ENCODE measurements at places on chromosomes 13 and 19.

DNA sequence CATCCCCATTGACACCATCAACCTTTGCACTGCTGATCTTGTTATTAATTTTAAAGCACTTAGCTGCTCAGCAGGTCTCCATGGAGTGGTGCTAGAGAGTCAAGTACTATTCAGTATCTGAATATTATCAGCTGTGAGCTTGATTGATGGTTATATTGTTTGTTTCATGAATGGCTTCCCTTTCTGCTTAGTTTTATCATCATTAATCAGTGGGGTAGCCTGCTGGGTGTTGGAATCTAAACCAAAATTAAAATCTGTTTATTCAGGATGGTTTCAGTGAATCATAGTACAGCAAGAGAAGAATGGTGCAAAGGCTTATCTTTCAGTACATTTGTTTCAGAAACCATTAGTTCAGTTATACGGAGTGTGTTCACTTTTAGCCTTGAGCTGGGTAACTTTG, 42.5 kb upstream of the SCEL start:
- DNase-seq: no peak

DNA sequence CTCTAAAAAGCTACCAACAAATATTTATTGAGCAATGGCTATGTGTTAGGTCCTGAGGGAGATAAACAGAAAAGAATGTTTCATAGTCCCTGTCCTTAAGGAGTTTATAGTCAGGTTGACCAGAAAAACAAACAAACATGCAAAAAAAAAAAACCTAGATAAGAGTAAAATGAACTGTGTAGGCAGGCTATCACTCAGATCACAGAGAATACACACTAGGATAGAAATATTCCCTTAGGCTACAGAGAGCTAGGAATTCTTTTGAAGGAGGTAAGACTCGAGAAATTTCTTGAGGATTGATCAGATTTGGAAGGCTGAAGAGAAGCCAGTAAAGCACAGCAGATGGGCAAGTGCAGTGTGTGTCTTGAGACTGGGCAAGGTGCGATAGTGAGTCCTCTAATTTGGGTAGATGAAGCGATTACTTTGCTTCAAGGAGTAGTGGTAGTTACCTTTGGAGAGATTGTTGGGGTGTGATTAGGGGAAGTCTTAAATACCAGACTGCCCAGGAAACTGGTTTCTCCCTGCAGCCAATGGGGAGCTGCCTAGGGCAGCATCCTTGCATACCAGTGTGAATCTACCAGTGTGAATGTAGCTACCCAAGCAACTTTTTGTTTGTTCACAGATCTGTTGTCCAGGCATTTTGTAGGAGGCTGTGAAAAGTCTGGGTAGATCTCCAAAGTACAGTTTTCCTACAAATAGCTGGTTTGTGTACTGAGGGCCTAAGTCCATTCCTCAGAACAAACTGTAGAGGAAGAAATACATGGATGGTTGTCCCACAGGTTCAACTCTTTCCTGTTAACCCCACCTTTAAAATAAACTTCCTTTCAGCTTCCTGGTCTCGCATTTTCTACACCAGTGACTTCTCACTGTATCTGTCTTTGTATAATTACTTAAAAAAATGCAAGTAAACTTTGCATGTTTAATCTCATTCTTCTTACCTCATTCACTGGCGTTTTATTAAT, 314.1 kb downstream of the KLF5 start:
- no peak for DNase-seq

- DNase-seq: no peak
Measured at GRCh38 chr13:89568746-89569145, 1778.7 kb upstream of the MIR17HG start.

DNA sequence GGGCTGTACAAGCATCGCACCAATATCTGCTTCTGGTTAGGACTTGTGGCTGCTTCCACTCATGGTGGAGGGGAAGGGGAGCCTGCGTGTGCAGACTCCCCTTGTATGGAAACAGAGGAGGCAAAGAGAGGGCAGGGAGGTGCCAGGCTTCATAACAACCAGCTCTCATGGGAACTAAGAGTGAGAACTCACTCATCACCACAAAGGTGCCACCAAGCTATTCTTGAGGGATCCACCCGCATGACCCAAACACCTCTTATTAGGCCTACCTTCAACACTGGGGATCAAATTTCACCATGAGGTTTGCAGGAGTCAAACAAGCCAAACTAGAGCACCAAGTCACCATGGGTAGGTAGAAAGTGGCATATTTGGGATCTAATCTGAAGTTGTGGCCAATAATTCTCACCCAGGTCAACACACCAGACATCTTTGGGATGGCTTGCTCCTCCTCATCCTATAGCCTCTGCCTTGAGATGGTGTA, 46.4 kb downstream of the RUBCNL start:
- DNase-seq: no peak

DNA sequence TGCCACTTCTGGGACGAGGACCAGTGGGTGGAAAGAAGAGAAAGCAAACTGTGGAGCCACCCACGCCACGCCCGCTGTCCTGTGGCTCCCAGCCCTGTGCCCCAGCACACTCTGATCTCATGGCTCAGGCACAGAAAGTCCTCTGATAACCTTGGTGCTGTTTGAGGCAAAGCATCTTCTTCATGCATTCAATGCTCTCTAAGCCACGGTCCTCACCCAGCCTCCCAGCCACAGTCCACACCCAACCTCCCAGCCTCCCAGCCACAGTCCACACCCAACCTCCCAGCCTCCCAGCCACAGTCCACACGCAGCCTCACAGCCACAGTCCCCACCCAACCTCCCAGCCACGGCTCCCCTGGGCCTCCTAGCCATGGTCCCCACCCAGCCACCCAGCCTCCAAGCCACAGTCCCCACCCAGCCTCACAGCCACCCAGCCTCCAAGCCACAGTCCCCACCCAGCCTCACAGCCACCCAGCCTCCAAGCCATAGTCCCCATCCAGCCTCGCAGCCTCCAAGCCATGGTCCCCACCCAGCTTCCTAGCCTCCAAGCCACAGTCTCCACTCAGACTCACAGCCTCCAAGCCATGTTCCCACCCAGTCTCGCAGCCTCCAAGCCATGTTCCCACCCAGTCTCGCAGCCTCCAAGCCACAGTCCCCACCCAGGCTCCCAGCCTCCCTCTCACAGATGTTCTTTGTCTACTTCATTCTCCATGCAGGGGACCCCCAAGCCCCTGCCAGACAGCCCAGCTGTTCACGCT, 74.9 kb downstream of the SOX1 start:
- no peak for DNase-seq

- no peak for DNase-seq
Measured at GRCh38 chr13:46032341-46032740, 20.2 kb downstream of the ZC3H13 start.

DNA sequence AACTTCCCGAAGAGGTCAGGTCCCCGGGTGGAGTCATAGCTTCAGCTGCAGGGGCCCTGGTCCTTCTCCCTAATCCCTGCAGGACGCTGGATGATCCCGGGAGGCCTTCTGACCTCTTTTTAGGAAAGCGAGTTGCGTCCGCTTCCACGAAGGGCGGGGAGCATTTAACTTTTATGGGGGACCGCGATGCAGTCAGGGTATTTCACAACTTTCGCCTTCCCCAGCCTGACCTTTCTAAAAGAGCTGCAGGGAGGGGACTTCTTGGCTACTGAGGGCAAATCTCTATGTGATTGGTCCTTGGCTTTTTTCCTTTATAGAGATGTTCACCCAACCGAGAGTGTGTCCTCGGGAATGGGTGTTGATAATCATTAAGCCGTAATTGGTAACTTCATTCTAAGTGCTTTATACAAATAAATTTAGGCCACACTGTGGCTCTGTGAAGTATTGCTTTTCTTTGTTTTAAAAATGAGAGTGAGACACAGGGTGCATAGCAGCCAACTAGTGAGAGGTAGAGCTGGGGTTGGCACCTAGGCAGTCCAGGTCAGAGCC, 778 bp downstream of the ZNF230 start:
- no peak for DNase-seq

DNA sequence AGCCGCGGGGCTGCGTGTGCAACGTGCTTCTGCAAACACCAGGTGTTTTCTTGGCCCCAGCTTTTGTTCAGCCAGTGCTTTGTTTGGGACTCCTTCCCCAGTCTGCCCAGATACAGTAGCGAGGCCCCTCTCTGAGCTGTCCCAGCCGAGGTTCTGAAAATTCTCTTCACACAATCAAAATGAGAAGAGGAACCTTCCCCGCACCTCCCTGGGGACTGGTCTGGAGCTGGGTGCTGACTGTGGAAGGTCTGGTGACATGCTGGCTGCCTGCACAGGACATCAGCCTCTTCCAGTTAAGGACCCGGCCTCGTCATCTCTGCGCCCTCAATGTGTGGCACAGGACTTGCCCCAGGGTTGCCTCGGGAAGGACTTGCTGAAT, 4.2 kb downstream of the ATP4A start:
- no peak for DNase-seq

GRCh38 chr19:14271840-14272239, 65.9 kb upstream of the ADGRL1 start:
- no peak for DNase-seq

- peak; percentile 10 for DNase-seq
Measured at GRCh38 chr13:27792393-27793218, at the start of gene GSX1. Gene GSX1, plus strand, starts transcription at chr13:27792483. Its CDS starts 208 bp downstream, at chr13:27792691.

DNA sequence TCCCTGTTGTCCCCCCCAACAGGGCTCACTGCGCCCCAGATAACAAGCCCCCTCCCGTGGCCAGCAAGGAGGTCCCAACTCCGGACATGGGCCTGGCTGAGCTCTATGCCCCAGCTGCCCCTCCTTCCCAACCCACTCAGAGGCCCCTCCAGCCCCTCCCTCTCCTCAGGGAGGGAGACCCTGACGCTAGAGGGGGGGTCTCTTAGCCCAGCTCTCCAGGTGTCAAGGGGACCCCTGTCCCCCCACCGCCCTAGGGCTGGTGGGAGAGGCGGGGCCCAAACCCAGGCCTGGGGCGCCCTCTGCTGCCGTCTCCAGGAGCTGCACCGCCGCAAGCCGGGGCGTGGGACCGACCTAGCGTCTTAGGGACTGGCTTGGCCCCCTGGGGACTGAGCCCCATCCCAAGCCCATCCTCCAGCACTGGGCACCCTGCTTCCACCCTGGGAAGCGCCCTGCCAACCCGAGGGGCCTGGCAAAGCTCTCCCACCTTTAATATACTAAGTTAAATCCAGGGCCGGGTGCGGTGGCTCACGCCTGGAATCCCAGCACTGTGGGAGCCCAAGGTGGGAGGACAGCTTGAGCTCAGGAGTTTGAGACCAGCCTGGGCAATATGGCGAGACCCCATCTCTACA, 1.4 kb downstream of the GRIN3B start:
- peak; percentile 31 for DNase-seq

- no peak for DNase-seq
Measured at GRCh38 chr19:5282901-5283300, 57.7 kb downstream of the PTPRS start.

GRCh38 chr13:73910733-73911132, 223.5 kb downstream of the KLF12 start:
- DNase-seq: no peak

GRCh38 chr13:114124921-114125320, 7.5 kb downstream of the RASA3 start:
- peak; percentile 40 for DNase-seq

DNA sequence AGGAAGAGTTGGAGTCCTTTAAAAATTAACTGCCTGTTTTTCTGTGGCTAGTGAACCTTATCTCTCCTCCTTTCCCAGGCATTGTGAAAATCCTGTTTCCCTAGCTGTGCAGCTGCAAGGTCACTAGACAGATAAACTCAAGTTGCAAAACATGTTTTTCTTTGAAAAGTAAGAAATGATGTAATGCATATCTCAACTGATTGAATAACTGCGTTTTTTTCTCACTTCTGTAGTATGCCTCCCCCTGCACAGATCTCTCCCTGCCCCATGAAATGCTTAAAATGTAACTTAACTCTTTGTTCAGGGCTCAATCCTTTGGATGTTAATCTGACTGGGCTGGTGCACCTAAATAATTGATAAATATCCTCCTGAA, 27.7 kb upstream of the CYSLTR2 start:
- DNase-seq: no peak

GRCh38 chr13:59476366-59476765, 687.4 kb downstream of the DIAPH3 start:
- DNase-seq: no peak

DNA sequence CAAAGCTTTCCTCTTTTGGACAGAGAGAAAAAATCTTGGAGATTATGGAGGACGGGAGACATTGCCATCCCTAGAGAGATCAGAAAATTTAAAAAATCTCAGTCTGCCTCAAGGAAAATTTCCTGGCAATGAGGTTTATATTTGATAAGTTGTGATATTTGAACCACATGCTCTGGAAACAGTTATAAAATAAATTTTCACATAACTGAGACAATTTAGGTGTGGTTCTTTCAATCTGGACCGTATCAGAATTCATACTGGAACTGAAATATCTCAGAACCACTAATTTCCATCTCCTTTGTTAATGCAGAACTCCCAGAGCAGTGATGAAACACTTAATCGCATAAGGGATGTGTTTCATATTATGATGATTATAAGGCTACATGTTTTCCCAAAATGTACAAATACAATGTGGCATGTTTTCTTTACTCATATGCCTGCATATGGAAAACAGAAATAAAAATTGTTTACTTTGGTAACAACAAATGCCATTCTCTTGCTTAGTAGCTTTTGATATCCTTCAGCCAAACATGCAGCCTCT, 13.7 kb downstream of the UBE2L5 start:
- DNase-seq: no peak

- no peak for DNase-seq
Measured at GRCh38 chr19:56746367-56746766, 74.8 kb upstream of the ZNF835 start.

DNA sequence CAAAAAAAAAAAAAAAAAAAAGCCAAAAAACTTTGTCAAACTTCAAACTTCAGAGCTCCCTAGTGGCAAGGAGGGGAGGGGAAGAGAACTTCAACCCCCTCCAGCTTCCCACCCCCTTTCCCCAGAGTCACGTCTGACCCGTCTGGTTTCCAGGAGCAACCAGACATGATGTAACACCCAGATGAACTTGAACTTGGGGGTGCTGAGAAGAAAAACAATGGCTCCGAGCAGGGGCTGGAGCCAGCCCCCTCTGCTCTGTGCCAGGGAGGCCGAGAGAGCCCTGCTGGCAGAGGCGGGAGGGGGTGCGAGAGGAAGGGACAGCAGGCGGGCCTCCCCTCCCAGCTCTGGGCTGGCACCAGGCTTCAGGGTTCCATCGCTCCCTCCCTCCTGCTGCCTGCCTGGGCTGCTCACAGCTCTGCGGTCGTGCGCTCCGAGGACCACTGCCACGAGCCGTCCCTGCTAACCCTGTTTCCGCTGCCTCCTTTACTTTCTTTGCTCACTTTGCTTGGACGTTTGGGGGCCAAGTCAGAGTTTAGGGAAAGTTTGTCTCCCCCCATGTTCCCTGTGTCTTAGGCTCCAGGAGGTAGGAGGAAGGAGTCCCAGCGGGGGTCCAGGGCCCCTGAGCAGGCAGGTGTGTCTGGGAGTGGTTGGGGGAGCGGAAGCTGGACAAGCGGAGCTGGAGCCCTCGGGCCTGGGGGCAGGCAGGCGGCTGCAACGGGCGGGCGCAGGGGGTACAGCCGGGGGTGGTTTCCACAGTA, 11.1 kb downstream of the LYL1 start:
- no peak for DNase-seq

Data from GDM1 (cell line).